HAP-1 (cell line): ENCODE measurements at places on chromosomes 1 and 21.
A peak's percentile ranks its signal among the peaks of the same experiment; 100 is the strongest.

GRCh38 chr21:42780617-42781016 is 98.7 kb downstream of the WDR4 start:
- DNase-seq = no peak

GRCh38 chr1:21350202-21350885 is 60.1 kb upstream of the ECE1 start:
- no peak for DNase-seq

DNA sequence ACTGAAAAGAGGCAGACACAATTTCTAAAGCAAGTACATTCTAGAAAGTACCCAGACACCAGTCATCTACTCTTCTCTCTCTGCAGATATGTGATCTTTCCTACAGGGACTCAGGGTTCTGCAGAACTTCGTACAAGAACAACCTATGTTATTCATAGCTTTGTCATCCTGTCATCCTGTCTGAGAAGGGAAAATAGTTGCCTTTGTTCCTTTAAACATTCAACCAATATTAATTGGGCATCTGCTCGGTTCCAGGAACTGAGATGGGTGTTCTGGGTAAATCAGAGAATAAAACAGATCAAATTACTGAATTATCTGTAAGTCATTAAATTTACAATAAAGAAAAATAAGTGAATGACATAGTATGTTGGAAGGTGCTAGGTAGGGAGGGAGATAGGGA is 504.9 kb downstream of the MATN1 start:
- DNase-seq = peak; percentile 56

- no peak for DNase-seq
Observed at GRCh38 chr1:214520544-214521165, 30.7 kb downstream of the PTPN14 start.

DNA sequence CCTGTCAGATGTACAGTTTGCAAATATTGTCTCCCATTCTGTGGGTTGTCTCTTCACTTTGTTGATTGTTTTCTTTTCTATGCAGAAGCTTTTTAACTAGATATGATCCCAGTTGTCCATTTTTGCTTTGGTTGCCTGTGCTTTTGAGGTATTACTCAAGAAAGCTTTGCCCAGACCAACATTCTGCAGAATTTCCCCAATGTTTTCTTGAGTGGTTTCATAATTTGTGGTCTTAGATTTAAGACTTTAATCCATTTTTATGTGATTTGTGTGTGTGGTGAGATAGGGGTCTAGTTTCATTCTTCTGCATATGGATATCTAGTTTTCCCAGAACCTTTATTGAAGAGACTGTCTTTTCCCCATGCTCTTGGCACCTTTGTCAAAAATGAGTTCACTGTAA is 116.9 kb downstream of the DUSP10 start:
- DNase-seq = no peak

GRCh38 chr1:84442256-84442655 is 36.8 kb upstream of the RPF1 start:
- peak; percentile 19 for DNase-seq

- peak; percentile 74 for DNase-seq
Observed at GRCh38 chr1:96234299-96234698, 487.3 kb upstream of the PTBP2 start.

- no peak for DNase-seq
Observed at GRCh38 chr1:228107636-228108035, 1.5 kb downstream of the MRPL55 start.

DNA sequence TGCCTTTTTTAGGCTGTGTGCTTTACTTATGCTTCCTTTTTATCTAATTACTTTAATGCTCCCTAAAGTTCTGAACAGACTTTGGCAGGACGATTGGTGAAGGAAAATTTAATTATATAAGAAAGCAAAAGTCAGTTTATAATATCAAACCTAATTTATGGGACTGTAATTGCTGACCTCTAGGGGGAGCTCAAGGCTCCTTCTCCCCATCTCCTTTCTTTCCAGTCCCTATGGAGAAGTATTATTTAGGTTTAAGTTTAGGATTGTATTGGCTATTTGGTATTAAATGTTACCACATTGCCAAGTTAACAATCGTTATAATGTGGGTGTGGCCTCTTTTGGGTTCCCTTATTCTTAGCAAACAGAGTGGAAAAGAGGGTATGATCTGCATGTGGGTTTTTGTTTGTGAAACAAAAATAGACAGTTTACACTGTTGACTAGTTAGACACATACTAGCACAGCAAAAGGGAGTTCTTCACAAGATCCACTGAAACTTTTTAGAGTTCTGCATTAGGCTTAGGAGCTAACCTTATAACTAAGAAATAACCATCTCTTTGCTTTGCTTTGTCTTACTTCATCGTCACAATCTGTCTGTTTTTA is 48.2 kb upstream of the TNFSF4 start:
- DNase-seq = peak; percentile 44

GRCh38 chr1:161928056-161928455 is 95.6 kb downstream of the OLFML2B start:
- no peak for DNase-seq

- DNase-seq = no peak
Observed at GRCh38 chr1:199784138-199784895, 243.2 kb upstream of the NR5A2 start.

GRCh38 chr1:172138634-172139033 is 281.9 kb upstream of the C1orf105 start:
- no peak for DNase-seq

GRCh38 chr21:42107881-42108553 is 36.9 kb downstream of the UMODL1 start:
- DNase-seq = peak; percentile 72

DNA sequence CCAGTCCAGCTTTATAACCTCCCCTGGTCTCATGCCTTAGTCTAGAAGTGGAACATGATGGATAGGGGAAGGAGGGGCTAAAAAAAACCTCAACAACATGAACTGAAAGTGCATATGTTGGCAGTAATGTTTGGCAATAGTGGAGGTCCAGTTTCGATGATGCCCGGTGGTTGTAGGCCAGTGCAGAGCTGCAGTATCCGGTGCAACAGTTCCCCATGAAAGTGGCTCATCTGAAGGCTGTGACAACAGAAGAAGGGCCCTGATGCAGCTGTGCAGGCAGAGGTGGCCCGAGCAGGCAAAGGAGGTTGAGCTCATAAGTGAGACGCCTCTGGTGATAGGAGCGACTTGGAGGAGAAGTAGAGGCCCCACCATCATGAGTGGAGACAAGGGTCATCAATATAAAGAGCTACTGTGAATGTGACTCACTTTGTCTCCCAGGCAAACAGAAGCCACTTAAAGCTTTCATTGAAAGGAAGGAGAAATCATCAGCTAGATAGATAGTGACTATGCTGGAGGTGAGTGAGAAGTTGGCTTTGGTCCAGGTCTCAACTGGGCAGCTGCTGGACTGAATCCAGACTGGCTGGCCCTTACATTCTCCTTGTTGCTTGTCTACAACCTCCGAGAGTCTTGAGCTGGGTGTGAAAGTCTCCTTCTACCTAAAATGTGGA is 10.2 kb upstream of the CREG1 start:
- DNase-seq = no peak

DNA sequence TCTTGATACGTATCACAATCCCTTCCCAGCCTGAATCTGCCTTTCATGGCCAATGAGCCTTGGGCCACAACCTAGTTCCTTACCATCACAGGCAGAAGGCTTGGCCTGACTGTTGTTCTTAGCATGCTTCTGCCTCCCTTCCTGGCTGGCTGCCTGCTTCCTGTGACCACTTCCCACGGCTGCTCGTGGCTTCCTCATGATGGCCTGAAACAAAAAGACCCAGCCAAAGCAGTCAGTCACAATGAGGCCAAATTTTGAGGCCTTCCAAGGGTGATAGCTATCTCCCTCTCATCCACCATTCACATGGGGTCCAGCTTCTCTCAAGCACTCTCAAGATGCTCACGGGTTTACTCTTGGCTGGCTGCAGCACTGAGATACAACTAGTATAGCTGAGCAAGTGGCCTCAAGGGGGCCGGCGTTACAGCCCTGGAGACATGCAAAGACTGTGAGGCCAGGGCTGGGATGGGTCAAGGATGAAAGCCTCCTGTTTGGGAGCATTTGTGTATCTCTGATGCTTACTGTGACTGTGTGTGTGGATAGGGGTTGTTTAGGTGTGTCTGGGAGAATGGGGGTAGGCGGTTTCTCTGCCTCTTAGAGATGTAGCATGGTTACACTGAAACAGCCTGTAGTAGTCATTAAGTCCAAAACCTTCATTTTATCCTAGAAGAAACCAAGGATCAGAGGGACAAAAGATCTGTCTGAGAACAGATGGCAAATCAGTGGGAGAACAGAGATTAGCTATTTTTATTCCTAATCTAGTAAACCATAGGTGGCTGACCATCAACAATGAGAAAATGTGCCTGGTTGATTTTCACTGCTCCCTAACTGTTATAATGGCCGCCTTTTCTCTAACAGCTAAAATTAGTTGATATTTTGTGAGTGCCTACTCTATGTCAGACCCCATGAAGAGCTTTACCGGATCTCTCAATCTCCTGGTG is 5.4 kb upstream of the TOE1 start:
- no peak for DNase-seq

GRCh38 chr1:61182049-61182448 is 99.7 kb downstream of the NFIA start:
- no peak for DNase-seq

GRCh38 chr1:61082311-61083012 is at the start of gene NFIA:
Gene NFIA (plus strand): TSS chr1:61082561.
- DNase-seq = peak; percentile 77

GRCh38 chr1:26557008-26557407 is 27.4 kb downstream of the RPS6KA1 start:
- no peak for DNase-seq

DNA sequence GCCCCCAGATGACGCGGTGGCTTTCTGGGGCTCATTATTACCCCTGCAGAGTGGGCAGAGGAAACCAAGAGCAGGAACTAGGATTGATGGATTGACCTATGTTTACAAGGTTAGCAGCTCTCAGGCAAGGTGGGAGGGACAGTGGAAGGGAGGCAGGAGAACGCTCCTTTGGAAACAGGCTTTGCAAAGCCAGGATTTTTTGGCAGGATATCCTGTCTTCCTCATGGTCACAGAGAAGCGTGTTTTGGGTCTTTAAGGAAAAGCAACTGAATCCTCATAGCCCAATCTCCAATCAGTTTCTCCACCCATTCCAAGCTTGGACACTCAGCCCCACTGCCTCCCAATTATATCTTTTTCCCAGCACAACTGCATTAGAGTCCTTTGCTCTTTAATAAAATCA is 105.6 kb upstream of the SOD1 start:
- no peak for DNase-seq

GRCh38 chr1:94863297-94863911 is 43.2 kb downstream of the SLC44A3 start:
- DNase-seq = no peak

GRCh38 chr1:184425449-184426277 is 38.8 kb downstream of the C1orf21 start:
- no peak for DNase-seq

DNA sequence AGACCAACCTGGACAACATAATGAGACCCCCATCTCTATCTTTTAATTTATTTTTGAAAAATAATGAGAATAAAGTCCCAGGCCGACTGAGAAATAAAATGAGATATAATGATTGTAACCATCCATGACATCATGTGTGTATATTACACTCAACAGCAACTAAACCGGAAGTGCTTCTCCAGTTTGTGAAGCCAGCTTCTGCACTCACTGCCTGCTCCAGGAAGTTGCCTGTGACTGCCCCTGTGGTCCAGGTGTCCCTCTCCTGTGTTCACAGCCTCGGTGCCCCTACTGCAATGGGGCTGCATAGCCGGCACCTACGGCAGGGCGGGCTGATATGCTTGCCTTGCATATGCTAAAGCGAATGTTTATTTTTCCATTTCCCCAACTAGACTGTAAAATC is 68.3 kb downstream of the SSBP3 start:
- no peak for DNase-seq

GRCh38 chr1:232034556-232034955 is 408.0 kb downstream of the DISC1 start:
- DNase-seq = no peak

GRCh38 chr1:227661495-227661894 is 73.6 kb downstream of the JMJD4 start:
- no peak for DNase-seq

- DNase-seq = no peak
Observed at GRCh38 chr1:116943438-116943837, 33.7 kb downstream of the PTGFRN start.

DNA sequence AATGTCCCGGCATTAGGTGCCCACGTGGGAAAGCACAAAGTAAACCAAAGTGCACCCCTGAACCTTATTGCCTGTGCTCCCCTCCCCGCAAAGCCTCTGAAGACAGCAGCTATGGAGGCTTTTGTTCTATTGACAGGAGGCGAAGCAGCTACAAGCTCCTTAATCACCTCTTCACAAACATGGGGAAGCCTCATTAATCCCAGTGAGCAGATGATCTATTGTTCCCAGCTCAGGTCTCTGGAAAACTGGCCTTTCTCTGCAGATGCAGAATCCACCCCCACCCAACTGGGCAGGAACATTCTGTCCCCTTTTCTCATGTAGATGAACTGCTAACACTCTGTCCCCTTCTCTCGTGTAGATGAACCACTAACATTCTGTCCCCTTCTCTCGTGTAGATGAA is 190.5 kb upstream of the CSF3R start:
- DNase-seq = peak; percentile 41

DNA sequence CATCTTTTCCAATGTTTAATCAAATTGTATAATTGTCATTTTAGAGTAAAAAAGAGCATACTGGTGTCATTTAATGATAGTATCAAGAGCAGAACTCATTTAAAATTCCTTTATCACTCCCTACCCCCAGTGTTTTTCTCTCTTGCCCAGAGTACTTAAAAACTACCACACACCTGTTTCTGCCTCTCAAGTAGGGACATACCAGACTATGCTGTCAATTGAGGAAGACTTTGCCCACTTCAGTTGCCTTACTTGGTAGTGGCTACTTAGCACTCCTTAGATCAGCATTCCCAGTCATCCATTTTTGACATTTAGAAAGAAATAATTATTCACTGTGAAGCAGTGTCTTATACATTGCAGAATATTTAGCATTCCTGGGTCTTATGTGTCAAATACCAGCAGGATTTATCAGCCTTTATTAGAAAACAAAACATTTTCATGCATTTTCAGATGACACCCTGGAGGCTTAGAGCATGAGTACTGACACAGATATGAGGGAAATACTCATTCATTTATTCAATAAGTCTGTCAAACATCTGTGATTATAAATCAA is 127.5 kb upstream of the RGS1 start:
- DNase-seq = no peak

DNA sequence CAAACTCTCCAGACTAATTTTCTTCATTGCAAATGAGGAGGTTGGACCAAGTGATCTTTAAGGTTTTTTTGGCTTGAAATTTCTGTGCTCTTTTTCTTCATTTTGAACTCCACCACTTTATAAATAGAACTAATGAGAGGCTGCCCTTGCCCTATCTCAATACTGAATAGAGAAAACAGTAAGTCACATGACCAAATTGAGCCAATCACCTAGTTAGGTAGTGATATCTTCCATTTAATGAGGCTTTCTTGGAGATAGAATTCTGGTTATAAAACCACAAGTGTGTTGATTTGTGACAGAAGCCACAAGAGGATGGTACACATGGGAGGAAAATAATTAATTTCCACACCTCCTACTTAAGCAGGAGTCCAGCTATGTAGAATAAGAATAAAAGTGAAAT is 263.4 kb upstream of the SNX7 start:
- DNase-seq = no peak

DNA sequence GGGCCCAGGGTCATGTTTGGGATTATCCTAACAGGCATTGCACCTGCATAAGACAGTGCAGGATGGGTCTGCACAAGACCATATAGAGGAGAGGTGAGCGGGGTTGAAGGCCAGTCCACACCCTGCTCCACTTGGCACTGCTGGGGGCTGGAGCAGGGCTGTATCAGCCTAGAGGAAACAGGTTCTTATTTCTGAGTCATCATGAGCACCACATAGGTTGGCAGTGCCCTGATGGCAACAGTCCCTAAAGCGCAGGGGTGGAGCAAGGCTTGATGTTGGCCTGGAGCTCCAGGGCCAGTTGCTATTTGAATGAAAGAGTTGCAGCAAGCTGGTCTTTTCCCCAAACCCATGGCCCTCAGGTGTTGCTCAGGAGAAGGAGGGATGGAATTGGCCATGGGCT is 29.8 kb upstream of the BMP8B start:
- DNase-seq = no peak
